Ovary (tissue), 10 donors: ENCODE measurements at places on chromosomes 13 and 19.
A peak's percentile ranks its signal among the peaks of the same experiment; 100 is the strongest.

GRCh38 chr13:29920025-29920643 is 69.7 kb upstream of the UBL3 start:
- no peak for DNase-seq

- peak; percentile 76 for DNase-seq
These were observed 624 bp downstream of the CTXN1 start for GRCh38 chr19:7925171-7925851.

DNA sequence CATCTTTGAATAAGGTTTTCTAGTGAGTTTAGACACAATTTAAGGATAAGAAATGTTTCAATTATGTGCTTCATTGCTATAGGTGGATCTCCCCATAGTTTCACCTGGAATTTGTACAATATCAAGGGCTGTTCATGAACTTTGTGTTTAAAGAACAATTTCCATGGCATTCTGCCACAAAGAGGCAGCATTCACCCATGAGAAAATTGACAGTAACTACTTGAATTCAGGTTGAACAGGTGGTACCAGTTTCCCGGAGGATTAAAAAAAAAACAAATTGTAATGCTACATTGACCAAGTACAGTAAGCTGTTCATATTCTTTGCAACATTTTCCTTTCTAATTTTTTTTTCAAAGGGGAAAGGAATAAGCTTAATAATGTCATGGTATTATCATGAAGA is 9.1 kb downstream of the SLITRK5 start:
- DNase-seq, result no peak

GRCh38 chr13:112905086-112905485 is 63.9 kb upstream of the MCF2L start:
- no peak for DNase-seq

GRCh38 chr13:48201044-48201443 is 32.0 kb upstream of the ITM2B start:
- DNase-seq, result no peak

DNA sequence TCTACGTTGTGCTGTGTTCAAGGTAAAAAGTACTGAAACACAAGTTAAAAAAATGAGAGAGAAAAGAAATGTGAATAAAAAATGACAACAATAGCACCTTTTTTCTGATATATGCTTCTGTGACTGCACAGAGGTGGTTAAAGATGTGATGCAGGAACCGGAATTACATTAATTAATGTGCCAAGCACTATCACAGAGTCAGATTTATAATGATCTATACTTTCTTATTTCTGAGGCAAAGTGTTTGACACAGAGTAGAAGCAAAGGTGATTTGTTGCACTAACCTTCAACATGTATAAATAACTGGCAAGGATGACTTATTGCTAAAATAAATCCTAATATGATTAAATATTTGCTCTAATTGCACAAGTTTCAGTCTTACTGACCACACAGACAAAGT is 654.6 kb upstream of the SLITRK1 start:
- DNase-seq, result no peak

DNA sequence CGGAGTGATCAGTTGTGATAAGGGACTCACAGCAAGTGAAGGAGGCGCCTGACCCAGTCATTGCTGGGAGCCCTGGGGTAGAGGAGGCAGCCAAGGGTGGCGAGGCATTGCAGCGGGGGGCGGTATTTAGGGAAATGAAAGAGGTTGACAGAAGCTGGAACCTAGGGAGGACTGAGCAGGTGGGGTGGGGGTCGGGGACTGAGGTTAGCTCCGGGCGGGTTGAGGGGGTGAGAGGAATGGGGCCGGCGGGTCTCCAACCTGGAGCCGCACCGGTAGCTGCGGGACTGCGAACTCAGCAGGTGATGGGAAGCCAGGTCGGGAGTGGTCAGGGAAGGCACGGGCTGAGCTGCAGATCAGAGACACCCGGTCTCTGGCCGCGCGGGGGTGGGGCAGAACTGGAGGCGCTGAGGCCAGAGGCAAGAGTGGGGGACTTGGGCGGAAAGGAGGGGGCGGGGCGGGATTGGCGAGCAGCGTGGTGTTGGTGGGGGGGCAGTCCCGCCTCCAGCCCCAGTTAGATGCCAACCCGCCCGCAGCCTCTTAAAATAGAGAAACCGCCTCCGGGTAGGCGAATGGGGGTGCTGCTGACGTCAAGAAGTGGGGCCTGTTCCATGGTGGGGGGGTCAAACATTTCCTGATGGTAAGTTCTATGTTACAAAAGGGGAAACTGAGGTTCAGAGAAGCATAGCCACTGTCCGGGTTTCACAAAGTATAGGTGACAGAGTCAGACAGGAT is 1.5 kb downstream of the MAST3 start:
- DNase-seq, result no peak

GRCh38 chr13:93496985-93497673 is 270.5 kb downstream of the GPC6 start:
- DNase-seq, result no peak
